IMR-90 (cell line): ENCODE measurements at places on chromosomes 4 and X. TPM values are rescaled to one million over a fixed set of nuclear protein-coding genes. Genes with fewer than 3 reads are reported as not detected.

DNA sequence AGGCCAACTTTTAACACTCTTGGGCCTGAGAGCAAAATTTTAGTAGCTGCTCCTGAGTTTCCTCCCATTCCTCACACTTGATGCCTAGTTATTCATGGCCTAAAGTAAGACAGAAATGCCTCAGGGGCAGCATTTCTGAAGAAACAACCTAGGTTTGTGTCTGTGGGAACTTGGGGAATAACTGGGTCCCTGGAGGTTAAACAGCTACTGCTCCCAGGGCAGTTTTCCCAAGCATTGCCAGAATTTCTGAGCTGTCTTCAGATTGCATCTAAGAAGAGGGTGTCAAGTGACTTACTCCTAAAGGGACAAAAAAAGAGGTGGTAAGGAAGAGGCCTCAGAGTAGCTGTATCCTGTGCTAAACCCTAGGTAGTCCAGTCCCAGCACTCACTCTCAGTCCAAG is 130.8 kb upstream of the ACSL4 start:
- no peak overlapping the region for H3K4me3 ChIP-seq
- DNase-seq, result no peak
- no peaks in the 10 kb centered on the region; the same call in 1 of the 2 replicates for H3K4me1 ChIP-seq
- no peak overlapping the region for H3K27ac ChIP-seq

DNA sequence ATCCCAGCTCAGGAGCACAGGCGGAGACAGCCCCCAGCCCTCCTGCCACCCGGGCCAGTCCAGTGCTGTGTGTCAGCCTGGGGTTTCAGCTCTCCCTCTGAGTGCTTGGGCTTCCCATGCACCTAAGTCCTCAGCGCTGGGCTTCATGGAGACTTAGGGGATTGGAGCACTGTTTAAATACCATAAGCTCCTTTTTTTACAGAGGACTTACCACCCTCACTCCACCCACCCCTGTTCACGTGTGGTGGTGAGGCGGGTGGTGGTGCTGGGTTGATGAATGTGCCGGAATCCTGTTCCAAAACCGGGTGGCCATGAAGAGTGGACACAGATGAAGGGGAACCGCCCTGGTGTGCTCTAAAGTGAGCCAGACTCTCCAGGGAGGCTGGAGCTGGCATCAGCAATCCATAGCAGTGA is 66.9 kb downstream of the PSAPL1 start:
- H3K27me3 ChIP-seq, result peaks cover 51% of the 10 kb centered on the region
- H3K36me3 ChIP-seq, result no peaks in the 10 kb centered on the region
- no peak overlapping the region for H3K27ac ChIP-seq

DNA sequence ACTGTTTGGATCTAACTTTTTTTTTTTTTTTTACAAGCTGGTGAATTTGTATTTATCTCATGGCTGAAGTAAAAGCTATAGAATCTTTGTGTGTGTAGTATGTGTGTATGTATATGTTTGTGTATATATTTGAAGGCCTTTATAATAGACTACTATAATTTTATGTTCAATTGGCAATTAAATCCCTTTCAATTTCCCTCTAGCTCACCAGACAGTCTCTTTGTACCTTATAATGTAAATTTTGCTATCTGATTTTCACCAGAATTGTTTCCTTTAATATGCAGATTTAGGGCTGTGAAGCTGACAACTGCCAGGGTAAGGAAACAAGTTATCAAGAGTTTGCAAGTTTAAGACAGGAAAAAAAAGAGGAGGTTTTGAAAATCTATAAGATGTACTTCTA is 33.1 kb upstream of the MTMR8 start:
- no peak overlapping the region for H3K4me3 ChIP-seq
- H3K27ac ChIP-seq, result no peak overlapping the region
- no peaks in the 10 kb centered on the region for H3K36me3 ChIP-seq
- no peaks in the 10 kb centered on the region for H3K27me3 ChIP-seq
- no peak for DNase-seq

- H3K4me3 ChIP-seq, result no peak overlapping the region
- H3K27me3 ChIP-seq, result no peaks in the 10 kb centered on the region
- H3K36me3 ChIP-seq, result no peaks in the 10 kb centered on the region
- no peak overlapping the region for H3K27ac ChIP-seq
- H3K4me1 ChIP-seq, result peaks cover 18% of the 10 kb centered on the region
These were observed 86.3 kb upstream of the MAML3 start for GRCh38 chr4:140240237-140240636.

- H3K27ac ChIP-seq, result no peak overlapping the region
- H3K27me3 ChIP-seq, result peaks cover 11% of the 10 kb centered on the region
- no peak overlapping the region for H3K4me3 ChIP-seq
- H3K4me1 ChIP-seq, result no peaks in the 10 kb centered on the region
These were observed 73.8 kb upstream of the PHOX2B start for GRCh38 chr4:41822325-41822724.

DNA sequence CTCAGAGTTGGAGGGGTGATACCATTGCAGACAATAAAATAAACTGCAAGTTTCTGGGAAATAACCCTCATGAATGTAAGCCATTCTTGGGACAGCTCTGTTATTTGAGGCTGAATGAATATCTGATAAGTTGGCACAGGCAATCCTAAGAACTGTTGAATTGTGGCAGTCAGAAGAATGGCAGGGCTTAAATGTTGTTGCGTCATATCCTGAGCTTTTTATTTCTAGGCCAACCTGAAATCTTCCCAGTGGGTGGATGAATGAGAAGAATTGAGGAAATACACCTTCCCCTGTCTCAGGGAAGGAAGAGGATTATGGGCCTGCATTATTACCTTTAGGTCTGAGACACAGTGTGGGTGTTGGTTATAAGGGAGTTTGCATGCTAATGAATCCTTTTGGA is 64.4 kb upstream of the C4orf54 start:
- H3K36me3 ChIP-seq, result no peaks in the 10 kb centered on the region
- no peaks in the 10 kb centered on the region for H3K27me3 ChIP-seq
- H3K4me3 ChIP-seq, result no peak overlapping the region
- no peak for DNase-seq
- peaks cover 8% of the 10 kb centered on the region for H3K4me1 ChIP-seq

Gene ITGB1BP2
- total RNA-seq, result 1.7 and 3.0 TPM in 2 replicates

GRCh38 chr4:187656959-187657358 is 338.6 kb upstream of the ZFP42 start:
- no peaks in the 10 kb centered on the region; the same call in 1 of the 2 replicates for H3K36me3 ChIP-seq
- no peak overlapping the region for H3K27ac ChIP-seq
- no peaks in the 10 kb centered on the region for H3K27me3 ChIP-seq
- no peak overlapping the region for H3K4me3 ChIP-seq
- DNase-seq, result peak; percentile 90
